AG09319 (cell line): ENCODE measurements at places on chromosomes 2 and 18.

- DNase-seq: no peak
Observed at GRCh38 chr18:13461469-13461868, 242.9 kb downstream of the LDLRAD4 start.

DNA sequence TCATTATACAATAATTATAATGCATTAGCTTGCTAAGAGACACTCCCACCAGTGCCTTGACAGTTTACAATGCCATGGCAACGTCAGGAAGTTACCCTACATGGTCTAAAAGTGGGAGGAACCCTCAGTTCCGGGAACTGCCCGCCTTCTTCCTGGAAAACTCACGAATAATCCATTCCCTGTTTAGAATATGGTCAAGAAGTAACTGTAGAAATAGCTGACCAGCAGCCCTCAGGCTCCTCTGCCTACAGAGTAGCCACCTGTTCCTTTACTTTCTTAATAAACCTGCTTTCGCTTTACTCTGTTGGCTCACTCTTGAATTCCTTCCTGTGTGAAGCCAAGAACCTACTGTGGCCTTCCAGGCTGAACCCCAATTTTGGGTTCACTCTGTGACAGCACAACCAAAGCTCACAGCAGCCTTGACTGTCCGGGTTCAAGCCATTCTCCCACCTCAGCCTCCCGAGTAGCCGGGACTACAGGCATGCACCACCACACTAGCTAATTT lies 20.0 kb upstream of the PTPN2 start:
- no peak for DNase-seq

GRCh38 chr2:84840306-84840705 lies 40.6 kb downstream of the TRABD2A start:
- DNase-seq: no peak

DNA sequence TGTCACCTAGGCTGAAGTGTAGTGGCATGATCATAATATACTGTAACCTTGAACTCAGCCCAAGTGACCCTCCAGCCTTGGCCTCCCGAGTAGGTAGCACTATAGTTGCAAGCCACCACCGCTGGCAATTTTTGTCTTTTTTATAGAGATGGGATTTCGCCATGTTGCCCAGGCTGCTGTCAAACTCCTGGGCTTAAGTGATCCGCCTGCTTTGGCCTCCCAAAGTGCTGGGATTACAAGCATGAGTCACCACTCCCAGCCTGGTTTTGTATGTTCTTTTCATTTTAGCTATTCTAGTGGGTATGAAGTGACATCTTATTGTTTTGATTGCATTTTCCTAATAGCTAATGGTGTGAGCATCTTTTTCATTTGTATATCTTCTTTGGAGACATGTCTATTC lies 11.3 kb upstream of the EXOC6B start:
- DNase-seq: no peak

DNA sequence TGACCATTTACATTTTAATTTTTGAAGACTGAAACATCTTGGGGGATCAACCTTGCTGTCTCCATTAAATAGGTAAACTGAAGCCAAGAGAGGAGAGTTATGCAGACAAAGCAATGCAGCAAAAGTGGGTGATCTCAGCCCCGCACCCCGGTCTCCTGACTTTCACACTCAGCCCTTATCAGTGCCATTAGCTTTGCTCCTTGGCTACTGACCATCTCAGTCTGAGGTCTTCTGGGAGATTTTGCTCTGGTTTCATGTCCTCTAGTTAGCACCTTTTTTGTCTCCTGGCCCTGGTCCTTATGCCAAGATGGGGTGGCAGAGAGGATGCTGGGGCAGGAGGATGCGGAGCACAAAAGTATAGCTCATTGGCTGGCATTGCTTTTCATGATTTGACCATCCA lies 61.4 kb downstream of the SETBP1 start:
- no peak for DNase-seq

DNA sequence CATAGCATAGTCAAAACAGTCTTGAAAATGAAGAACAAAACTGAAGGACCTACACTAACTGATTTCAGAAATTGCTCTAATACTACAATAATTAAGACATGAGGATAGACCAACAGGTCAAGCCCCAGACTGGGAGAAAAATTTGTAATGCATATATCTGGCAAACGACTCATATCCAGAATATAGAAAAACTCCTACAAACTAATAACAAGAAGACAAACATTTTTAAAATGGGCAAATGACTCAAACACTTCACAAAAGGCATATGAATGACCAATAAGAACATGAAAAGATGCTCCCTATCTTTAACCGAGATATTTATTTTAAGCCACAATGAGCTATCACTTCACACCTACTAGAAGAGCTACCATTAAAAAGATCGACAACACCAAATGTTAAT lies 14.2 kb downstream of the TGFBRAP1 start:
- DNase-seq: no peak

- no peak for DNase-seq
Observed at GRCh38 chr2:103667335-103667884, 905.6 kb downstream of the TMEM182 start.

DNA sequence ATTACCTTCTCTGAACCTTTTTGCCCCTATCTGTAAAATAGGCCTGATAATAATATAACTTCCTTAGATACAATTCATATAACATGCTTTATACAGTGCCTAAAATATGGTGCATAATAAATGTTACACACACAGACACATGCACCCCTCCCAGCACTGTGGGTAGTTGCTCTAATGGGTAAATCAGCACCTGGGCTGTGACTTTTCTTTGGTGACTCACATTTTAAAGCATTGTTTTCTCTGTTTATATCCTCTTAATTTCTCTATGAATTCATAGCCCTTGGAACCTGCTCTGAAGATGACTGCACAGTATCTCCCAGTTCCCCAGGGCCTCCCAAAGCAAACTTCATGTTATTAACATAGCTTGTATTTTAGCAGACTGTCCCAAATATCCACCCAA lies 248.2 kb upstream of the TNP1 start:
- DNase-seq: no peak

GRCh38 chr2:57892920-57893319 lies 153.7 kb upstream of the VRK2 start:
- no peak for DNase-seq

- peak; percentile 24 for DNase-seq
Observed at GRCh38 chr2:238688193-238689153, 159.4 kb upstream of the TWIST2 start.

- DNase-seq: no peak
Observed at GRCh38 chr2:78486565-78486964, 538.9 kb upstream of the REG3G start.

DNA sequence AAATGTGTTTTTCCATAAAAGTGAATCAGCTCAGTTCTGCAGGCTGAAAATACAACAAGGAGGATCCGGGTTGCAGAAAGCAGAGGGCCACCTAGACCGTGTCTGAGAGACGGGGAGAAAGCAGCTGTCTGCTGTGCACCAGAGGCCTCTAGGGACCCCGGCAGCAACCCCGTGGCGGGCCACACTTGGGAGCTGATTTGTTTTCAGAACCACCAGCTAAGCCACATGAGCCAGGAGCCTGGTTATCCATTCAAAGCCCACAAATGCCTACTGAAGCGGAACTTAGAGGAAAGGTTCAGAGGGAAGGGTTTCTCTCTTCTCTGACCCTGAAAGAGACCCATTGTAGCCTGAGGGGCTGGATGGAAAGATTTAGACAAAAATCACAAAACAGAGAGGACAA lies 28.4 kb upstream of the ID2 start:
- no peak for DNase-seq

- no peak for DNase-seq
Observed at GRCh38 chr2:49843314-49843713, 689.0 kb upstream of the FSHR start.

DNA sequence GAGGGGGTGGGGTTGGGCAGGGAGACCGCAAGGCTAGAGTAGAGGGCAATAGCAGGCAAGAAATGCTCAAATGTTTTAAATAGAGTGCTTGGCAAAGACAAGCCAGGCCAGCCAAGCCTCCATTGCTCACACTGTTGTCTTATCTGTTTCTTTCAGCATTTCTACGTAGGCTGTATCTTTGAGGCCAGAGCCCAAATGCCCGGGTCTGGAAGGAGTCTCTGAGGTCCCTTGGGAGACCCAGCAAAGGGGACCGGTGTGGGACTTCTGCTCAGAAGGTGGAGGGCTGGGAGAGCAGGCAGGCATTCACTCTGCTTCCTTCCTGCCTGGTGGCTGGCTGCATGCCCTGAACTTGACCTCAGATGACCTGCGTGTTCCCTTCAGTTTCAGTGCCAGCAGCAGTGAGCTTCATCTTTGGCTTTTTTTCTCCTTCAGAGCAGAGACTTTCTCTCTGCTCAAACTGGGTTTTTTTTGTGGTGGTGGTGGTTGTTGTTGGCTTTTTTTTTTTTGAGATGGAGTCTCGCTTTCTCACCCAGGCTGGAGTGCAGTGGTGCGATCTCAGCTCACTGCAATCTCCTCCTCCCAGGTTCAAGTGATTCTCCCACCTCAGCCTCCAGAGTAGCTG lies 13.7 kb upstream of the TET3 start:
- no peak for DNase-seq

DNA sequence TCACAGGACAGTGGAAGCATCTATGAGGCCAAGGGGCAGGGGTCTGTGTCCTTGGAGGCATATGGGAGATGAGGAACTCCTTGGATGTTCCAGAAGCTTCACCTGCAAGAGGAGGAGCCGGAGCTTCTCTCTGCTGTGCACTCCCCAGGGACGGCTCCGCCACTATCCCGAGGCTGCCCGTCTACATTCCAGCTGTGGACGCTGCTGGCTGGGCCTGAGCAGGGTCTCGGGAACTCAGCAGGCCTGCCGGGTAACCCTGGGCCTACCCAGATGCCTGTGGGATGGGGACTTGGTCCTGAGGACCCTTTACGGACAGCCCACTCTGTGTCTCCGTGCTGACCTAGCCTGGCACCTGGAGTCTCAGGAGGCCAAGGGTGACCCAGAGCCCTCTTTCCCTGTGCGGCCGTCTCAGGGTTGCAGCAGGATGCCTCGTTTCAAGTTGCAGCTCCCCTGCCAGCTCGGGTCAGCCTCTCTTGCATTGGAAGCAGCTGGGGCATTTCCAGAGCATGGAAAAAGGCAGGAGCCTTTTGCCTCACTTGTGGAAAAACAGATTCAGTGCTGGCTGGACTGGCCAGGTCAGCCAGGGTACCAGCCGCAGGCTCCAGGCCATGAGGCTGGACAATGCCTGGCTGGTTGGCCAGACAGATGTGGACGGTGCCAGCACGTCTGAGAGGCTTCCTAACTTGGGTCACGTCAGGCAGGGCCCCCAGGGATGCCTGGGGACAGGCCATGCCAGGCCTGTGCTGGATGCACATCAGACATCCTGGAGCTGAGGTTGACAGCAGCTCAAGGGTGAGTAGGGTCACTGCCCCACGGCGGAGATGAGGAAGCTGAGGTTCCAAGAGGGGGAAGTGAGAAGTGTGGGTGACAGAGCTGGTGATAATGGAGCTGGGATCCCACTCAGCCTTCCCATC lies 41.5 kb downstream of the SCTR start:
- DNase-seq: no peak

GRCh38 chr18:13289481-13290205 lies 71.1 kb downstream of the LDLRAD4 start:
- DNase-seq: no peak

DNA sequence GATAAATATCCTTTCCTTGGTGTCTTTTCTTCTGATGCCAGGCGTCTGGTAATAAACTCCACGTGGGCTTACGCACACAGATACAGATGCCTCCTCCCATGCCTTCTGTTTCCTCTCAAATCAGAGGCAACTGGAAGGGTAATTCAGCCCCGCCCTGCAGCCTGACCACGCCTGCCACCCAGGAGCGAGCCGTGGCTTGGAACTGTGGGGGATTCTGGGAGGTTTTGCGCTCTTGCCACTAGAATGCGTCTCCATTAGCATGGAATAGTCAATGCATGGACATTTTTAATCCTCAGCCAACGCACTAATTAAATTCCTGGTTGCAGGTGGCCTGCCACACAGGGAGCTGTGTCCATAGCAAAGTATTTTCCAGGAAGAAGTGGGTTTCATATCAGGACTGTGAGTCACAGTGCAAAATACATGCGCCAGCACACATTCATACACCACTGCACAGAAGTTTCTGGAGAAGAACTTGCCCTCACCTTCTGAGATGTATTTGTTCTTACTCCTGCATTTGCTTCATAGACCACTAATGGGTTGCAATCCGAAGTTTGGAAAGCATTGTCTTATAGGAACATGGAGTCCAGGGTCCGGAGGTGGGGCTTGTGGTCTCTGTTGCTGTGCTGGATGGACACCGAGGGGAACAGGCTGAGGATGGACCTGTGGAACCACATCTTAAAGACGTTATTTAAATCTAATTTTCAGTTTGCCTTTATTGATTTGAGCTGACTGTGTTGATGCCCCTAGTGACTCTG lies 151.4 kb downstream of the LDLRAD4 start:
- DNase-seq: no peak

DNA sequence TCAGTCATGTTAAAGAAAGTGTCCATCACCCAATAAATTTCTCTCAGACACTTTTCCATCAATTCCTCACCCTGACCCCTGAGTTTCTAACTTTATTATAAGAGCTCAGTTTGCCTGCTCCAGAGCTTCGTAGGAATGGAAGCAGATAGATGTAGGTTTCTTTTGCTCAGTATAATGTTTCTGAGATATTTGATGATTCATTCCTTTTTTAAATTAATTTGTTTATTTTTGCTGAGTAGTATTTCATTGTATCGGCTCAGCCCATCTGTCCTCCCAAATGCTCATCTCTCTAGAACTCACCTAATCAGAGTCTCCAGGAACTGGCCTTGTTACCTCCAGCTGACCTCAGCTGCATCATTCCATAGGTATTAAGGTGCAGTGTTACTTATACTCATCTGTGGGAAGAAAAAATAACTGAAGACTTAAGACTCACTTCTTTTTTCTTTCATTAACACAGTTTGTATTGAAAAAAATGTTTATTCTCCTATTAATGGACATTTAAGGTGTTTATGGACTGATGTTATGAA lies 11.9 kb upstream of the BCL2L11 start:
- no peak for DNase-seq

- peak; percentile 65 for DNase-seq
Observed at GRCh38 chr2:196293751-196294515, 122.6 kb upstream of the STK17B start.
